Stimulated activated CD4-positive, alpha-beta T cell treated with anti-CD3 and anti-CD28 coated beads, Interleukin-4, amount 100 ng/mL, for 1 hour (primary cell): ENCODE measurements at places on chromosomes 7 and 10.

DNA sequence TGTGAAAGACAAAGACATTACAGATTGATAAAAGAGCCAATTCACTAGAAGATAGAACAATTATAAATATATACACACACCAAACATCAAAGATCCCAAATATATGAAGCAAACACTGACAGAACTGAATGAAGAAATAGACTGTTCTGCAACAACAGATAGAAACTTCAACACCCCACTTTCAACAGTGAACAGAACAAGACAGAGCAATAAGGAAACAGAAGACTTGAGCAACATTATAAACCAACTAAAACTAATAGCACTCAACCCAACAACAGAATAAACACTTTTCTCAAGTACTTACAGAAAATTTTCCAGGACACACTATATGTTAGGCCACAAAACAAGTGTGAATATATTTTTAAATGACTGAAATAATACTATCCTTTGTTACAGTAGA, 10.9 kb downstream of the CDCA7L start:
- no peak for DNase-seq

DNA sequence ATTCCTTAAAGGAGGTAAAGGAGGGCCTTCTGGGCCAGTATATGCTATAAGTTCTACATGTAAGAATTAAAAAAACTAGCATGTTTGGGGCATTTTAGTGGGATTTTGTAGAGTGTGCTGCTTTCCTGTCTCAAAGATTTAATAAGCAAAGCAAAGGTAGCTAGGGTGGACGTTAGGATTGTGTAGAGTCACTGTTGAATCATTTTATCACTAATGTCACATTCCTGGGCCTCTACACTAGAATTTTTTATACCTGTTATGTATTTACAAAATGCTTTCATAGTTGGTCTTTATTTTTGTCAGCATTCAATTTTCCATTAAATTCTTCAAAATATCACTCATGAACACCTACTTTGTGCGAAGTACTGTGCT, 139.4 kb upstream of the PHYHIPL start:
- no peak for DNase-seq

DNA sequence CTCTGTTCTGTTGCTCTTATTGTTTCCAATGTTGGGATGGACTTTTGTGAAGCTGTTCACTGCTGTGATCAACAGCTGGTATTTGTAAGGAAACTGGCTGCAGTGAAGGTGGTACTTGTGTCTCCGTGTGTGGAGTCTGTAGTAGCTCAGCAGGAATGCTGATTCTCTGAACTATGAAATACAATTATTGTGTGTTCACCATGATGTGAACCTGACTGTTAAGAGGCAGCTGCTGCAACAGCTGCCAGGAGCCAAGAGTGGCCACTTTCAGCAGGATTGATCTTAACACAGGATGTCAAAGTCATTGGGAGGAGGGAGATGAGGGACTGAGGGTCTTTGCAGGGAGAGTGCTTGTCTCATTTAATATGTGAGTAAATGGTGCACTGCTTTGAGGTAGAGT, 13.9 kb downstream of the VSTM2A start:
- no peak for DNase-seq

DNA sequence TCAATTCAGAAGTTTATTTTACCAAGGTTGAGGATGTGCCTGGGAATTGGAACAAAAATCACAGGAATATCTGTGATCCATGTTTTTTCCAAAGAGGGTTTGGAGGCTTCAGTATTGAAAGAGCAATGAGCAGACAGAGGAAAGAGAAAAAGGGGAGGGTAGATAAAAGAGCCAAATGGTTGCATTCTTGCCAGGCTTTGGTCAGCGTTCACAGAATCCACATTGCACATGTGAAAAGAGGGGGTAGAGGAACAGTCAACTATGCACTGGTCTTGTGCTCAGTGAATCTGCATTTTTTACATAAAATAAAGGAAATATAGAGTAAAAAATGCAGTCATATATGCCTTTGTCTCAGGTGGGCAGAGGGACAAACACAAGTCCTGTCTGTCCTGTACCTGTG, 20.6 kb upstream of the ERCC6 start:
- DNase-seq = no peak

DNA sequence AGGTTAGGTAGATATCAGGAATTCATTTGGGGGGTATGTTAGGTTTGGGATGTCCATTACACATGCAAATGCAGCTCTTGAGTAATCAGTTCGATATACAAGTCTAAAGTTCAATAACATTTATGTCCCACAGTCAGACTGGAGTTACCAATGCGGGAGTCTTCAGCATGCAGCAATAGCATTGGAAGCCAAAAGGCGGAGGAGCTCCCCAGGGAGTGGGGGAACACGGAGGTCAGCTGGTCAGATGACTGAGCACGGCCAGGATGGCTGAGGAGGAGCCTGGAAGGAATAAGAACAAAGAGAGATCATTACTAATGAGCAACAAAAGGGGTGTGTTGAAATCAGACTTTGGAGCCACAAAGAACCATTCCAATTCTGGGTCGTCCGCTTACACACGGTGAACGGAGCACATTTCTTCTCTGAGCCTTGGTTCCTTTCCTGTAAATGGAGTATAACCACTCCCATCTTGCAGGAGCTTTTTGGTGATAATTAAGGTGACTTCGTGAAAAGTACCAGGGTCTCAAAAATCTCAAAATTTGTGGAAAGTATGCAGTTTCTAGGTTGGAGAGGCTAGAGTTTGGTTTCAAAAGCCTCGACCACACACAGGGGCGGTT, 478 bp upstream of the ZNF22 start:
- no peak for DNase-seq

DNA sequence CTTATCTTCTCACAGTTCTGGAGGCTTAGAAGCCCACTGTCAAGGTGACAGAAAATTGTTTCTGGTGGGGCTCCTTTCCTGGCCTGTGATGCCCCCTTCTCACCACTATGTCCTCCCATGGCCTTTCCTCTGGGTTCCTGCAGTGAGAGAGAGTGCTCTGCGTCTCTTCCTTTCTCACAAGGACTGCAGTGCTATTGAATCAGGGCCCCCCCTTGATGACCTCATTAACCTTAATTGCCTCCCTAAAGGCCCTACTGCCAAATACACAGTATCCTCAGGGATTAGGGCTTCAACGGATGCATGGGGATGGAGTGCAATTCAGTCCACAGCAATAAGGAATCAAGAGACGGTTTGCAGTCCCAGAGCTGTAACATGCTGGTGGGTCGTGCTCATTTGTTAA, 82.0 kb upstream of the GRB10 start:
- no peak for DNase-seq

DNA sequence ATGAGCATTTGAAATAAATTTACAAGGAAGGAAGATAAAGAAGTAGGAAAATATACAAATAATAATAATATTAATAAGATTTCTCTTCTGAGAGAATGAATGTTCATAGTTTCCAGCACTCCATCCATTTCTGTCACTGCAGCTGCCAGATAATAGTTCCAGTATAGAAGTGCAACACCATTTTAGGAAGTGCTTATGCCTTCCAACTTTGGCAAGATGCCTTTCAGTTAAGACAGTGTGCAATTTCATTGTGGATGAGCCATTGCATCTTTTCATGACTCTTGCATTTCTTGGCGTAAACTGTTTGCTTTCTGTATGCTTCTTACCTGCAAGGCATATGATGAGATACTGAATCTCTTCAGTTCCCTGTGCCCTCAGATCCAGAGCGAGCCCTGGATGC, 185.0 kb downstream of the PDE1C start:
- no peak for DNase-seq

- DNase-seq = no peak
Observed at GRCh38 chr10:60661637-60662036, 116.6 kb upstream of the CDK1 start.

- no peak for DNase-seq
Observed at GRCh38 chr7:947391-948210, 6.9 kb downstream of the ADAP1 start.

DNA sequence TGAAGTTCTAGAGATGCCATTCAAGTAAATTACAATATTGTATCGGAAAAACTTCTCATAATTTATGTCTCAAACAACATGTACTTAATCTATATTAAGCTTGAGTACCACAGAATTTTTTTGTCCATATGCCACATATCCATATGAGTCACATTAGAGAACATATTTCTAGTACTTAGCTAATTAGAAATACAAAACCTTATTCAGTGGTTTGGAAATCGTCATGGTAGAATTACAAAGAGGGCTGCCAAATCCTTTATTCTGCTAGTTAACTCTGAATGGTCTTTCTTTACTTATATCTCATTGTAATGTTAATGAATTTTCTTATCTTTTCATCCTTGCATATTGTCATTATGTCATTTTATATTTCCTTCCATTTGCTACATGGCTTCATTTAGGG, 9.0 kb upstream of the VIM start:
- DNase-seq = no peak

DNA sequence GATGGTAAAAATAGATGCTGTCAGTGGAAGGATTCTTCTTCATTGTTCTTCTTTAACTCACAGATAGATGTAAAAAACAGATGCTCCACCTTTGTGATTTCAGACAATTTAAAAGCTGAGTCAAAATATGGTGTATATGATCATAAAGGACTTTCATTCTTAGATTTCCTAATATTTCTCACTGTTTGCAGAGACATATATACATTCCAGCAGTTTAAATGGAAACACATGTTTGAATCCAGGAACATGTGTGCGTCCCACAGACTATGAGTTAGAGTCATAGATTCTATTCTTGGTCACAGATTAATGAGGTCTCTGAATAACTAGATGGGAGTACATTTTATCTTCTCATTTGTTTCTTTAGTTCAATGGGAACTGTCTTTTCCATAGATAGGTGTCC, 109.6 kb downstream of the BICC1 start:
- DNase-seq = no peak

- no peak for DNase-seq
Observed at GRCh38 chr7:107392830-107393229, 77.0 kb upstream of the GPR22 start.

DNA sequence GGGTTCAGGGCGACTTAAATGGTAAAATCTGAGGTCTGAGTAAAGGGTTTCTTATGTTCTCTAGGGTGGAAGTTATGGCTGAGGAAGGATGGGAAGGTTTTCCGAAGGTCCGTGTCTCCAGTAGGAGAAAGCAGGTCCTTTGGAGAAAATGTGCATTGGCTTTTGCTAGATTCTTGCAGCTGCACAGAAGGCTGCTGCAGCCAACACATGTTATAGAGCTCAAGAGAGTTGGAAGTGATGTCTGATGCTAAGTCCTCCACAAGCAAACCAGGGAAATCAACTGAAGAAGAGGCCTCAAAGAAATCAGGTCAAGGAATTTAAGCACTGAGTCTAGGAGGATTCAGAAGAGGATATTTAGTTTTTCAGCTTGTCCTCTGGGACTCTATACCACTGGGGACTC, 404.6 kb downstream of the LRMDA start:
- no peak for DNase-seq

DNA sequence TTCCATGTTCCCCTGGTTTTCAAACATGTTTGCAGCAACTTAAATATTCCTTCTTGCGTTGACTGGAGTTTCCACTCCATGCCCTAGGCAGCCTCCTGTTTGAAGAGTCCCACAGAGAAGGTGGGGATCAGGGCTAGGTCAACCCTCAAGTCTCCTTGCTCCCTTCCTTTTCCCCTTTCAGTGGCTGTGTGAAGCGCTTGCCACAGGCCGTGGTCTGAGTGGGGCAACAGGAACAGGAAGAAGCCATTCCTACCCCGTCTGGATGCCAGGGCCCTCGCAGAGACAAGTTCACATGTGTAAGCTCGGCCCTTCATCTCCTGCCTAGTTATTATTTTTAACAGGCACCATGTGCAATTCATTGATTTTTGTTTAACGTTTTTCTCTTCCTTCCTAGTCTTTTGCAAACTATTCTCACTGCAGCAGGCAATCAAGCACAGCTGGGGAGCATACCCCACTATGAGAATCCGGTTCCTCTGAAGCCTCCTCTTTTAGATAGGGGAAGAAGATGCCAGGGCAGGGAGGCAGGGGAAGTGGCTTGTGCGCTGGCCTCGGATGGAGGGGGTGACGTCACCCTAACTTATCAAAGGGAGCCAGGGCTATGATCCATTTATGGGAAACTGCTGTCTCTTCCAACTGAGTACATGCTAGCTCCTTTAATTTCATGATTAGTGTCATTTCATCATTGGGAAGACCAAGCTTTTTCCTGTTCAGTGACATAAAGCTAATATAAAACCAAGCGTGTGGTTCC, 64.2 kb downstream of the PRLHR start:
- no peak for DNase-seq

GRCh38 chr7:121334875-121335648, 6.3 kb downstream of the WNT16 start:
- no peak for DNase-seq

- DNase-seq = no peak
Observed at GRCh38 chr10:63534723-63535122, 13.5 kb downstream of the REEP3 start.

GRCh38 chr7:142932386-142933091, 1.0 kb downstream of the TRPV5 start:
- no peak for DNase-seq

- no peak for DNase-seq
Observed at GRCh38 chr10:70912556-70912955, 24.2 kb upstream of the PCBD1 start.

- DNase-seq = no peak
Observed at GRCh38 chr7:80393786-80394185, 118.1 kb downstream of the GNAT3 start.

DNA sequence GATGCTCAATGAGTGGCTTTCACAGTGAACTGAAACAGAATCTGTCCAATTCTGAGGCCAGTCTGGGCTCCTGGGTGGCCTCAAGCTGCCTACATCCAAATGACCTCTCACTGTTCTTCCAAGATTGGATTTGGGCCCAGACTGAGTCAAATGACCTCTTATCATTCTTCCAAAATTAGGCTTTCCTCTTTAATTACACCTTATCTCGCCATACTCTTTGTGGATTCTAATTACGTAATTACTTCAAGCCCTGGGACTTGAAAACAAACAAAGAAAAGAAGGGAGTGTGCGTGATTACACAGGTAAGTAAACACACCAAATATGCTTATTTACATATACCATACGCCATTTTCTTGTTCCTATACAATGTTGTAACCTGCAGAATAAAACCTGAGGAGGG, 18.8 kb downstream of the SORBS1 start:
- no peak for DNase-seq

DNA sequence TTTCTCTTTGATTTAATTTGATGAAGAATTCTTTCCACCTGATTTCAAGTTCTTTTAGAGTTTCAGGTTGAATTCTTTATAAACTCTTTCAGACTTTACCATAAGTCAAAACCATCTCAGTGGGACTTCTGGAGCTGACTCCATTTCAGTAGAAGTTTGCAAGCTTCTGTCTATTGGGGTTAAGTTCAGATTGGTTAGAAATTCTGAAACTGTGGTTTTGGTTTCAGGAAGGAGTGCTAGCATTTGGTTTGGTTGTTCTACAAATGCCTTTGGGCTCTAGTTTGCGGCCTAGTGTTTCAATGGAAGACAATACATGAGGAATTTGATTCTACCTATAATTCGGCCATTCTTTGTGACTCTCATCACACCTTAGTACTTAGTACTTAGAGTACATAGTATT, 176.8 kb upstream of the RHOBTB1 start:
- DNase-seq = no peak

DNA sequence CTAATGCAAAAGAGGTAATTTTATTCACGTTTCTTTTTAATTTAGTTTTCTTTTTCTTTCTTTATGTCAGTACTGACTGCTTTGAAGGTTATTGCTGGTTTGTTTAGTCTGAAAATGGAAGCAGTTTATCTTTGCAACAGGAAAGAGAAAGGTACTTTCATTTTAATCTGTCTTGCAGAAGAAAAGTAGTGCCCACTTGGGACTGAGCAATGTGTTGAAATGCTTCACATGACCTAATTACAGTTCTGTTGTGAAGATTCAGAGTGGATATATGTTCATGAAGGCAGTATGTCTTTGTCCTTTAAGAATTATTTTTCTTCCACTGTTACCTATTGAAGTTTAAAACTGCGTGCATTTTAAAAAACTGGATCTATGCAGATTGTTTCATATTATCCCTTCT, 80.1 kb downstream of the ANKIB1 start:
- no peak for DNase-seq

- DNase-seq = no peak
Observed at GRCh38 chr10:79601939-79602338, 8.8 kb upstream of the SFTPA1 start.
